ENCODE measurements at places on chromosomes 2 and 18.
A peak's percentile ranks its signal among the peaks of the same experiment; 100 is the strongest.

DNA sequence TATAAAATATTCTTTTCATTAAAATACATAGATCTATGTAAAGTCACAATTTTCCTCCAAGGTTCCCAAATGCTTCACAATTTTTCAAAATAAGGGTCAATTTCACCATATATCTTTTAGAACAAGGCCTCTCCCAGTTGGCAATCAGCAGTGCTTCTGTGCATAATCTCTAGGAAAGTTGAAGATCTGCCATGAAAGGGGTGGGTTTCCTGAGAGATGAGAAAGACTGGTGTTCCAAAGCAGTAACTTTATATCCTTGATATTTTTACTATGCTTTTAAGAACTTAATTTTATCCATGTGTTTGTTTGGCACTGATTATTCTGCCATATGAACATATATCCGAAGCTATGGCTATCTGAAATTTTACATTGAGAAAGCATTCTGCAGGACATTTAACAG lies 199.4 kb upstream of the CYP26B1 start:
- DNase-seq = no peak

GRCh38 chr18:22933966-22934423 lies 867 bp downstream of the RBBP8 start:
- DNase-seq = no peak

GRCh38 chr18:58177896-58178470 lies 134.0 kb downstream of the NEDD4L start:
- DNase-seq = no peak

DNA sequence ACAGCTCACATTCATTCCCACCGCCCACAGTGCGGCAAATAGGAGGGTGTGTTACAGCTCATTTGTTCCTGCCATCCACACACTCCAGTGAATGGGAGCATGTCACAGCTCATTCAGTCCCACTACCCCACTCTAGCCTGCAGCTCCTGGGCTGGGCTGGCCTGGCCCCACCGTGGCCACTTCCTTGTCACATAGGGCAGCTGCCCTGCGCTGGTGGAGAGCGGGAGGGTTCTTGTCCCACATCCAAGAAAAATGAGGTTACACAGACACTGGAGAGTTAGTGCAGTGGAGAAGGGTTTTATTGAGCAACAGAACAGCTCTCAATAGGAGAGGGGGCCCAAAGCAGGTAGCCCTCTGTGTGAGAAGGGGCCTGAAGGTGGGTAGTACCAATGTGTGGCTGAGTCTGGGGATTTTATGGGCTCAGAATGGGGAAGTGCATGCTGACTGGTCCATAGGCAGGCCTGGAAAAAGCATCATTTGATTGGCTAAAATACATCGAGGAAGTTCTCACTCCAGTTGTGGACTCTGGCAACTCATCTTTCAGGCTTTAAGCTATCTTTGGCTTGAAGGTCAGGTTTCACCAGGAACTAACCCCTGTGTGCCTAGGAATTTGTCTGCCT lies 249.7 kb downstream of the ETAA1 start:
- no peak for DNase-seq

GRCh38 chr18:31506024-31506742 lies 8.2 kb downstream of the DSG2 start:
- no peak for DNase-seq

GRCh38 chr2:215528555-215528954 lies 92.7 kb upstream of the FN1 start:
- DNase-seq = peak; percentile 39

- no peak for DNase-seq
Measured at GRCh38 chr2:134457353-134457752, 203.5 kb downstream of the MGAT5 start.

GRCh38 chr2:240254337-240255164 lies 114.1 kb upstream of the OTOS start:
- no peak for DNase-seq

- no peak for DNase-seq
Measured at GRCh38 chr2:144170179-144170578, 349.7 kb downstream of the ZEB2 start.

GRCh38 chr2:26740346-26740745 lies 23.7 kb upstream of the SLC35F6 start:
- DNase-seq = no peak

DNA sequence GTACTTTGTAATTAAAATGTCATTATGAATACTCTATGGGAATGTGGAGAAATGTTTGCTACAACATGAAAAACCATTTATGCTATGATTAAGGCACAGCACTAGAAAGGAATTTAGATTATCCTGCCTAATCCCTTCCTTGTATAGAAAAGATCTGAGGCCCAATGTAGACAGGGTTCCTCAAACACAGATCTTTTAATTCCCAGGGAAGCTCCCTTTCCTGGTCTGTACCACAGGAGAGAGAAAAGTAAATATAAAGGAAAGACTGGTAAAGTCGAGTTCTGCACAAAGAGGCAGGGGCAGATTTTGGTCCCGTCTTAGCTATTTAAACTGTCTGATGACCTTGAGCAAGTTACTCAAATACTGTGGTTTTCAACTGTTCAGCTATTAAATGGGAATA lies 84.7 kb downstream of the ICA1L start:
- no peak for DNase-seq
